ENCODE measurements at places on chromosomes 12 and 14. TPM values are rescaled to one million over a fixed set of nuclear protein-coding genes. Genes with fewer than 3 reads are reported as not detected.

- H3K4me1 ChIP-seq, result peaks cover 32% of the 10 kb centered on the region
- no peak overlapping the region for H3K27ac ChIP-seq
- no peak for DNase-seq
- H3K4me3 ChIP-seq, result no peak overlapping the region
Observed at GRCh38 chr14:93081876-93082570, 33.7 kb downstream of the ITPK1 start.

DNA sequence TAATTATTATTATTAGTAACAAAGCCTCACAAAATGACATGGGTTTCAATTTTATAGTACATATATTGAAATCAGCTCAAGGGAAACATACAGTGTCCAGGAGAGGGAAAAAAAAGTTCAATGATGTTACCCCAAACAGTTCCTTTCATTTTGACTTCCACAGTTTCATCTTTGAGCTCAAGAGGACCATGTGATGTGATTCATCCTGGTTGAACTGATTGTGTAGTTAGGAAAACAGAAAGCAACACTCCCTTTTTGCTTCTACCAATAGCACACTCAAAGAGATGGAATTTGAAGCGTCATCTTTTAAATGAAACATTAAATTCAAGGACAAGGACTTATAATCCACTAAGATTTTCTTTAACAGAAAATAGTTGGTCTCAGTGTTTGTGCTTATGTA is 461.0 kb downstream of the FOXG1 start:
- no peak overlapping the region for H3K4me3 ChIP-seq
- H3K4me1 ChIP-seq, result no peaks in the 10 kb centered on the region
- H3K27ac ChIP-seq, result no peak overlapping the region
- no peaks in the 10 kb centered on the region for H3K27me3 ChIP-seq
- no peaks in the 10 kb centered on the region for H3K36me3 ChIP-seq
- DNase-seq, result no peak

GRCh38 chr12:68962877-68963855 is 30.2 kb upstream of the CPM start:
- peak overlapping the region; percentile 56 for H3K27ac ChIP-seq
- peaks cover 18% of the 10 kb centered on the region for H3K4me1 ChIP-seq
- no peak for DNase-seq
- no peaks in the 10 kb centered on the region for H3K36me3 ChIP-seq

- H3K36me3 ChIP-seq, result no peaks in the 10 kb centered on the region
- no peak for DNase-seq
- no peak overlapping the region for H3K27ac ChIP-seq
- H3K4me3 ChIP-seq, result no peak overlapping the region
Observed at GRCh38 chr12:118526255-118527095, 150.1 kb downstream of the SUDS3 start.

GRCh38 chr14:31505411-31505810 is 17.6 kb upstream of the GPR33 start:
- DNase-seq, result no peak
- H3K4me3 ChIP-seq, result no peak overlapping the region
- H3K4me1 ChIP-seq, result no peaks in the 10 kb centered on the region
- H3K27ac ChIP-seq, result no peak overlapping the region

GRCh38 chr12:102533483-102534215 is 53.3 kb upstream of the IGF1 start:
- H3K36me3 ChIP-seq, result no peaks in the 10 kb centered on the region
- no peak overlapping the region for H3K4me3 ChIP-seq
- no peaks in the 10 kb centered on the region for H3K4me1 ChIP-seq
- H3K27me3 ChIP-seq, result no peaks in the 10 kb centered on the region

The RPGRIP1 gene
- total RNA-seq, result 0.75 TPM

GRCh38 chr14:29648045-29648444 is 279.6 kb downstream of the PRKD1 start:
- no peaks in the 10 kb centered on the region for H3K4me1 ChIP-seq
- H3K27ac ChIP-seq, result no peak overlapping the region
- no peak for DNase-seq
- no peaks in the 10 kb centered on the region for H3K36me3 ChIP-seq

GRCh38 chr12:39383114-39383513 is 59.8 kb downstream of the KIF21A start:
- no peak for DNase-seq
- no peak overlapping the region for H3K4me3 ChIP-seq
- H3K27me3 ChIP-seq, result no peaks in the 10 kb centered on the region
- no peaks in the 10 kb centered on the region for H3K4me1 ChIP-seq
- H3K27ac ChIP-seq, result no peak overlapping the region

DNA sequence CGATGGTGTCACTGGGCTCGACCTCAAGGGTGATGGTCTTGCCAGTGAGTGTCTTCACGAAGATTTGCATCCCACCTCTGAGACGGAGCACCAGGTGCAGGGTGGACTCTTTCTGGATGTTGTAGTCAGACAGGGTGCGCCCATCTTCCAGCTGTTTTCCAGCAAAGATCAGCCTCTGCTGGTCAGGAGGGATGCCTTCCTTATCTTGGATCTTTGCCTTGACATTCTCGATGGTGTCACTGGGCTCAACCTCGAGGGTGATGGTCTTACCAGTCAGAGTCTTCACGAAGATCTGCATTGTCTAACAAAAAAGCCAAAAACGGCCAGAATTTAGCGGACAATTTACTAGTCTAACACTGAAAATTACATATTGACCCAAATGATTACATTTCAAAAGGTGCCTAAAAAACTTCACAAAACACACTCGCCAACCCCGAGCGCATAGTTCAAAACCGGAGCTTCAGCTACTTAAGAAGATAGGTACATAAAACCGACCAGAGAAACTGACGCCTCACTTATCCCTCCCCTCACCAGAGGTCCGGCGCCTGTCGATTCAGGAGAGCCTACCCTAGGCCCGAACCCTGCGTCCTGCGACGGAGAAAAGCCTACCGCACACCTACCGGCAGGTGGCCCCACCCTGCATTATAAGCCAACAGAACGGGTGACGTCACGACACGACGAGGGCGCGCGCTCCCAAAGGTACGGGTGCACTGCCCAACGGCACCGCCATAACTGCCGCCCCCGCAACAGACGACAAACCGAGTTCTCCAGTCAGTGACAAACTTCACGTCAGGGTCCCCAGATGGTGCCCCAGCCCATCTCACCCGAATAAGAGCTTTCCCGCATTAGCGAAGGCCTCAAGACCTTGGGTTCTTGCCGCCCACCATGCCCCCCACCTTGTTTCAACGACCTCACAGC is 717 bp downstream of the UBC start:
- H3K27me3 ChIP-seq, result no peaks in the 10 kb centered on the region
- peak; percentile 78 for DNase-seq
- H3K4me1 ChIP-seq, result peaks cover 45% of the 10 kb centered on the region

DNA sequence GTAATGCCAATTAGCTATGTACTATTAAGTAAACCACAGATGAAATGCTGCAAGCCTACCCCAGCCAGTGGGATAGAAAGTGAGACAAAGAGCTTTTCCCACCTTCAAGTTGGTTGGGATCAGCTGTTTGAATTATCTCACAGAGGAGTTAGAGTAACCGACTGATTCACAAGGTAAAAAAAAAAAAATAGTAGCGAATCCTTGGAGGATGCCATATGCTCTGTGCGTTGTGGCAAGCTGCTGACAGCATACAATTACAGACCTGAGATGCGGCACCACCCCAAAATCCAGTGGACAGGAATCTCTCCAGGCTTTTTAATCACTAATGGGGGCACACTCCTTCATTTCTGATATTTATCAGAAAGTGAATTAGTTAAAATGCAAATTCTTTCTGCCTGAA is 157.0 kb upstream of the RMST start:
- H3K27ac ChIP-seq, result no peak overlapping the region
- H3K4me3 ChIP-seq, result no peak overlapping the region
- no peaks in the 10 kb centered on the region for H3K27me3 ChIP-seq

The PPM1H gene
- 13.5 TPM for total RNA-seq

GRCh38 chr12:82605115-82605514 is 81.6 kb upstream of the TMTC2 start:
- H3K27ac ChIP-seq, result no peak overlapping the region
- peaks cover 14% of the 10 kb centered on the region for H3K4me1 ChIP-seq
- H3K36me3 ChIP-seq, result no peaks in the 10 kb centered on the region
- DNase-seq, result no peak
- no peak overlapping the region for H3K4me3 ChIP-seq
- H3K27me3 ChIP-seq, result no peaks in the 10 kb centered on the region

The ANKS1B gene
- not detected for total RNA-seq

DNA sequence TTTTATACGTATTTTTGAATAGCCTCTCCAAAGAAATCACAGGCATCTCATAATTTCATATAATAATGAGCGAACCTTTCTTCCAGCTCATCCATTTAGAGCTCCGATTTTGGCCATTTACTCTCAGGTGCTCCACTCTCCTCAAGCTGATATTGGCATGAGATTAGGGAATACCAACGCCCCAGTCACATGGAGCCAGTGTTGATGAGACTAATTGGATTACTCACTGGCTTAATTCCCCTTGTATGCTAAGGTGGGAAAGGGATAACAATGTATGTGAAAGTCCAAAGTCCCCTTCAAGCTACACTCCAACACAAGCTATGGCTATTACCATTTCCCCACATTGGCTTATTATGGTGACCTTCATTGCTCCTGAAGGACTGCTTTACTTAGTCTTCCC is 76.6 kb upstream of the NAV3 start:
- no peaks in the 10 kb centered on the region for H3K4me1 ChIP-seq
- H3K27me3 ChIP-seq, result no peaks in the 10 kb centered on the region
- no peak overlapping the region for H3K4me3 ChIP-seq
- no peak for DNase-seq
- no peak overlapping the region for H3K27ac ChIP-seq
